ENCODE measurements at places on chromosomes 5 and 9. TPM values are rescaled to one million over a fixed set of nuclear protein-coding genes. Genes with fewer than 3 reads are reported as not detected.

DNA sequence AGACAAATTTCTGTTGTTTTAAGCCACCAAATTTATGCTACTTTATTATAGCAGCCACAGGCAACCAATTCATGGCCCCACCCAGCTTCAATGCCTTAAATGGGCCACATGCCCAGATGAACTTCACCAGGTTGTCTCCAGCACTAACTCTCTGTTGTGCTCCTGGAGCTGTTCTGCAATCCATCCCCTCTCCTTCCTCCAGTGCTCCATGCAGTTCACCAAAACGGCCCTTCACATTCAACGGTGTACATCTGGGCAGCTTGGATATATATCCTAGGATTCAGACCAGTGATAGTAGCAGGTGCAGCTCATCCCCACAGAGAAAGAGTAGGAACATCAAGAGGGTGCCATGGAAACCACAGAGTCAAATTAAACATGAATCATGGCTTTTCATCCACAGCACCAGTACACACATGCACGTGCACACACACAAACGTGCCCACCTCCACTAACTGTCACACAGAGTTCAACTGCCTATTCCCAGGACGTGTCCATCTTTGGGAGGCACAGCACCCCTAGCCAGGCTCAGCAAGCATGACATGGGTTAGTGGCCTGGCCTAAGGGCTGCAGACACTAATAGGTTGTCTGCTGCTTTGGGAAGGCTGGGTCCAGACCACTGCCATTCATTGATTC is 134.5 kb downstream of the MED10 start:
- no peak for DNase-seq

DNA sequence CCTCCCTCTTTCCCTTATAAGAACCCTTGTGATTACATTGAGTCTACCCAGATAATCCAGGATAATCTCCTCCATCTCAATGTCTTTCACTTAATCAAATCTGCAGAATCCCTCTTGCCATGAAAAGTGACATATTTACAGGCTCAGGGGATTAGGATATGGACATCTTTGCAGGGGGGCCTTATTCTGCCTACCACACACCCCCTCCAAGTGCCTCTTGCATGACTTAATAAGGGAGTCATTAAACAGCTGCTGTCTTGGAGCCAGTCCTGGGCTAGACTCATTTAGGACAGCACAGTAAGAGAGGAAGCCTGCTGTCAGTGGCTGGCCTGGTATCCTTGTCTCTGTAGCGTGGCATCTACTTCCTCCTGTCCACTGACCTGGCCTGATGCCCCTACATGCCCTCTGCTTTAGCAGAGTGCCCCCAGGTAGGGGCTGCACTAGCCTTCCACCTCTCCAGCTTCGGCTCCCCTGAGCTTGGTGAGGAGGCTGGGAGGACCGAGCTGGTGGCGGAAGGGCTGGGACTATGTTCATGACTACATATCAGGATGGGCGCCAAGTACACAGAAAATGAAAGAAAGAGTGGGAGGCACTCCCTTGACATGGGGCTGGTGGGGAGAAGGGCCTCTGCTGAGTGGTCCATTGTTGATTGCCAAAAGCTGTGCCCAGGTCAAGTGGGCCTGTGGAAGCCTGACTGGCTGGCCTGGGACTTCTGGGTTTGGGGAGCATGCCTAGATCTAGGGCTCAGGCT is 17.2 kb downstream of the ENHO start:
- DNase-seq = no peak

The DDX46 gene
- 41.3 TPM for total RNA-seq

The PRRX2 gene
- total RNA-seq = 1.6 TPM

GRCh38 chr5:143084407-143084806 is 314.2 kb downstream of the ARHGAP26 start:
- DNase-seq = peak; percentile 77

GRCh38 chr5:16626696-16627264 is 10.0 kb upstream of the RETREG1 start:
- DNase-seq = no peak

- DNase-seq = no peak
Observed at GRCh38 chr5:177234841-177235240, 68.7 kb downstream of the RAB24 start.

The C9orf153 gene
- total RNA-seq = not detected

GRCh38 chr5:100900796-100901781 is 2.0 kb downstream of the ST8SIA4 start:
- DNase-seq = peak; percentile 29
